ENCODE measurements at places on chromosomes 16 and 17.
A peak's percentile ranks its signal among the peaks of the same experiment; 100 is the strongest.

DNA sequence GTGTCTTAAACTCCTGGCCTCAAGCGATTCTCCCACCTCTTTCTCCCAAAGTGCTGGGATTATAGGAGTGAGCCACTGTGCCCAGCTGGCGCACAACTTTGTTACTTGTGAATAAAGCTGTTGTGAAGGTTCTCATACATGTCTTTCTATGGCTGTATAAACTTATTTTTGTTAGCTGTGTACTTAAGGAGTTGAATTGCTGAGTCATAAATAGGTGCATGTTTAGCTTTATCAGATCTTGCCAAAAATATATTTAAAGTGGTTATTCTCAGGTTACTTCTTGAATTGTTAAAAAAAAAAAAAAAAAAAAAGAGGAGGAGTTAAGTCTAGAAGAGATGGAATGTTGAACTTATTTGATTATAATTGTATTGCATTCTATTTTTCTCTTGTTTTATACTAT, 47.6 kb upstream of the IRX3 start:
- no peak overlapping the region for H3K27ac ChIP-seq
- no peaks in the 10 kb centered on the region for H3K4me1 ChIP-seq
- H3K27me3 ChIP-seq = no peaks in the 10 kb centered on the region
- H3K36me3 ChIP-seq = no peaks in the 10 kb centered on the region

- DNase-seq = no peak
- no peaks in the 10 kb centered on the region for H3K27me3 ChIP-seq
- H3K27ac ChIP-seq = no peak overlapping the region
- no peaks in the 10 kb centered on the region for H3K4me1 ChIP-seq
- no peak overlapping the region for H3K4me3 ChIP-seq
Measured at GRCh38 chr16:72841506-72841905, 206.4 kb downstream of the ZFHX3 start.

DNA sequence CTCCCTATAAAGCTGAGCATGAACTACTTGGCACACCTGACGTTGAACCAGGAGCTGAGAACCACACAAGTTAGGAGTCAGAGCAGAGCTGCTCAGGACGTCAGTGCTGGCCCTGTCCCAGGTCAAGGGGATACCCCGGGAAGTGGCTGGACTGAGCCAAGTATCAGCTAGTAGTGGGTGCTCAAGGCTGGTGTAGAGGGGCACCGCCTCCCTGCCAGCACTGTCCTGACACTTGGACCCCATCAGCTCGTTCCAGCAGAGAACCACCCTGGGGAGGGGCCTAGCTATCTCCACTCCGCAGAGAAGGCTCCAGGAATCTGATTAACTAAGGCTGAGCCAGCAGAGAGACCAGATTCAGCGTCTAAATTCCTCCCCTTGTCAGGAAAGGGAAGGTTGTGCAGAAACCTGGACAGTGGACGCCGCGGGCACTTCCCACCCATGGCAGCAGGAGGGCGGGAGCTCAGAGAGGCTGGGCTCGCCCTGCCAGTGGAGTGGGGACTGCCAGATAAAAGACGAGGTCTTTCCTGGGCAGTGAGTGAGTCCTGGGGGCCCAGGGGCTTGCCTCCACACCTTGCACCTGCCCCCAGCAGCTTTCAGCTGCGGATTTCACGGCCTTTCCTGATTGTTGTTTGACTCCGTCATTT, 21.0 kb downstream of the C16orf90 start:
- peaks cover 22% of the 10 kb centered on the region for H3K4me1 ChIP-seq
- H3K36me3 ChIP-seq = no peaks in the 10 kb centered on the region
- H3K27ac ChIP-seq = no peak overlapping the region
- H3K4me3 ChIP-seq = no peak overlapping the region
- no peaks in the 10 kb centered on the region for H3K27me3 ChIP-seq
- DNase-seq = no peak

GRCh38 chr16:74667255-74667700, 601 bp upstream of the RFWD3 start:
- H3K4me1 ChIP-seq = peaks cover 4% of the 10 kb centered on the region
- H3K27ac ChIP-seq = peak overlapping the region; percentile 28
- DNase-seq = peak; percentile 51
- peak overlapping the region; percentile 100 for H3K4me3 ChIP-seq
- H3K36me3 ChIP-seq = no peaks in the 10 kb centered on the region

- H3K27me3 ChIP-seq = no peaks in the 10 kb centered on the region
- no peak overlapping the region for H3K27ac ChIP-seq
- H3K36me3 ChIP-seq = no peaks in the 10 kb centered on the region
Measured at GRCh38 chr16:72895951-72896350, 152.0 kb downstream of the ZFHX3 start.

DNA sequence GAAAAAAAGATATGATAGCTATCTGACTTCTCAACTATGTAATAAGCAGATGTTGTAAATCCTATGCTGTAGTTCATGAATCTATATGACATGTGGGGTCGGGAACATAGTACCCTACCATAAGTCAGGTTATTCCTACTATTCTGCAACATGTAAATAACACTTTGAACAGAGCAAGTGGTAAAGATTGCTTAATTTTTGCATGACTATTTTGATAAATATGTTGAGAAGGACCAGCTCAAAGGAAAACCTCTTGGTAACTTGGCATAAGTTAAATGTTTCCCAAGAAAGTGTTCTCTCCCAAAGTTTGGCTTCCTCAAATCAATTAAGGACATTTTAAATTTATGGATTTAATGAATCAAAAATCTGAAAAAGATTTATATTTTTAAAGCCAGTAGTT, 62.1 kb downstream of the ABHD15 start:
- H3K4me1 ChIP-seq = no peaks in the 10 kb centered on the region
- H3K4me3 ChIP-seq = no peak overlapping the region
- H3K27me3 ChIP-seq = no peaks in the 10 kb centered on the region
- H3K36me3 ChIP-seq = peaks cover 9% of the 10 kb centered on the region

Measured in colonic mucosa (tissue), 4 donors.